ENCODE measurements at places on chromosomes 16 and 17.

GRCh38 chr17:2885733-2886132 lies 89.5 kb downstream of the RAP1GAP2 start:
- no peak for DNase-seq

GRCh38 chr17:39736319-39737165 lies 1.2 kb upstream of the GRB7 start:
- DNase-seq: no peak

GRCh38 chr16:72947379-72948237 lies 100.3 kb downstream of the ZFHX3 start:
- DNase-seq: no peak

DNA sequence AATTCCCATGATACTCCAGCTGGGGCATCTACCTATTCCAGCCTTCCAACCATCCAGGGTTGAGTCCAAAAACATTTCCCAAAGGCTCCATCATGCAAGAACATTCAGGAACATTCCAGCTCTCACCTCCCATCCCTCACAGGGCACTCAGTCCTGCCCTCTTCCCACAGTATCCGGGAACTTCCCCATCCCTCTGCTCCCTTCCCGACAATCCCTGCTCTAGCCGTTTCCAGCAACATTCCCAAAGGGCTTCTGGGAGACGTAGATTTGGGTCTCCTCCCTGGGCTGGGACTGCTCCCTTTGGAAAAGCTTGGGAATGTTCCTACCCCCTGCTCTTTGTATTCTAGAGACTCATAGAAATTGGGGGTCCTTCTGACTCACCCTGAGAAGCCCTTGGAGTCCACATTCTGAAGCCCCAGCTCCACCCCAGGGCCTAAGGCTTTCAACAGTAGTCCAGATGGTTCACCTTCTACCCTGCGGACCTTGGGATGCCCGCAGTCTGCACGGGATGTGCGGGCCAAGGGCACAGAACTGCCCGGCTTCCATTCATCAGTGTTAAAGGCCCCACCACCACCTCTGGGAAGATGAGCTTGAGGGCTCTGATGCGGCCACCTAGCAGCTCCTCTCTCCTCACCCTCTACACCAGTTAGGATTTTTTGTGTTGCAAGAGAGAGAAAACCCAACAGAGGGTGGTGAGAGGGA lies 25.4 kb downstream of the NGFR start:
- DNase-seq: no peak

DNA sequence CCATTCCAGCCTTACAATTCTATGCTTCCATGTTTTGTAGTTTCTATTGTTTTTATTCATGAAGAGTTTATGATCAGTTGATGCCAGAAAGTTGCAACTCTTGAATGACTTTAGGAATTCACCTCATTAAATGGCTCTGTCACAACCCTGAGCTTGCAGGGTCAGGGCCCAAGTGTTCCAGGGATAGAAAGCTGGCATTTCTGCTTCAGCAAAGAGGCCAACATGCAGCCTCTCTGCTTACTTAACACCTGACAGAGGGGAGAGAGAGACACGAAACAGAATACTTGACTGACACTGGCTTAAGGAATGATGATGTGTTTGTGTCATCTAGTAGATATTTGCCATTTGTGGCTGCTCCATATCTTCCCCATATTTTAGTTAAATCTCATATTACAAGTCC lies 328.1 kb downstream of the CA10 start:
- no peak for DNase-seq

GRCh38 chr17:8967861-8968260 lies 2.4 kb upstream of the PIK3R5 start:
- DNase-seq: no peak

- no peak for DNase-seq
Observed at GRCh38 chr17:57285701-57286100, 29.4 kb downstream of the MSI2 start.

GRCh38 chr16:30351586-30352419 lies 3.3 kb downstream of the CD2BP2 start:
- no peak for DNase-seq

- no peak for DNase-seq
Observed at GRCh38 chr16:54342966-54343365, 56.4 kb upstream of the IRX3 start.

DNA sequence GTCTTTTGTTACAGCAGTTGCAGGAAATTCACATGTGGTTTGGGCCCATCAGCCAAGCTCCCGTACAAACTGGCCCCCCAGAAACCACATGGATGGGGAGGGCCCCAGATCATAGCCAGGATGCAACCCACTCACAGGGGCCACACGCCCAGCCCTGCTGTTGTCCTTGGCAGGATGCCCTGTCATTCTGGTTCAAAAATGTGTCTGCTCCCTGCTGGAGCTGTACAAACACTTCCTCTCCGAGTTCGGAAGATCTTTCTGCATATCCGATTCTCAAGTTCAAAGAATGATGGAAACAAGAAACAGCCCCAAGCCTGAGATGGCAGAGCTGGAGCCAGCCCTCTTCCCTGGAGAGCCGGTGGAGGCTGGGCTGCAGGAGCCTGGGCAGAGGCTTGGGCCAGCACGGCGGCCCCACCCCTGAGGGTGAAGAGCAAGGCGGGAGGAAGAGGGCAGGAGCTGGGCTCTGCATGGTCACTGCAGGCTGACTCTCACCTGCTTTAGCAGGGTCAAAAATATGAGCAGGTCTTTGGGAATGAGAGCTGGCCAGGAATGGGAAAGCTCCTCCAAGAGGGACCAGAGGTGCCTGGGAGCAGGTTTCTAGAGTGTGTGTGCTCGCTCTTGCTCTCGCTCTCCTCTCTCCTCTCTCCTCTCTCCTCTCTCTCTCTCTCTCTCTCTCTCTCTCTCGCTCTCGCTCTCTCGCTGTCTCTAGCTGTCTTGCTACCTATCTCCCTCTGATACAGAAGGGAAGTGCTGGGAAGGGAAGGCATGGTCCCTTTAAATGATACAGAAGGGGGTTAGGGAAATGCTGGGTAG lies 34.7 kb upstream of the ENPP7 start:
- no peak for DNase-seq

GRCh38 chr17:82097184-82097918 lies 685 bp downstream of the FASN start:
- DNase-seq: no peak

DNA sequence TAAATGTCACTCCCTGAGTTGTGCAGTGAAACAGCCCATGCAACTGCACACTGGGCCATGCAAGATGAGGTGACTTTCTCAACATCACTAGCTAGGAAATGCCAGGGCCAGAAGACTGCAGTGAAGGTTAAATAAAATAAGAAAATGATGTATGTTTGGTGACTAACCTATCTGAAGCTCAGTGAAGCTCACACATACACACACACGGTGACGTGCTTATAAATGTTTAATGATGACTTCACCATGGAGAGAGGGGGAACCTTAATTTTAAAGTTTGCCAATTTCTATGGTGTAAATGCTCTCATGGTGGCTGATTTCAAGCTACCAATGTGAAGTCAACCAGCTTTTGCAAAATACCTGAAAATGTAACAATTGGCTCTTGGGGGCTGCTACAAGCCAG lies 166.4 kb downstream of the MAF start:
- DNase-seq: no peak

DNA sequence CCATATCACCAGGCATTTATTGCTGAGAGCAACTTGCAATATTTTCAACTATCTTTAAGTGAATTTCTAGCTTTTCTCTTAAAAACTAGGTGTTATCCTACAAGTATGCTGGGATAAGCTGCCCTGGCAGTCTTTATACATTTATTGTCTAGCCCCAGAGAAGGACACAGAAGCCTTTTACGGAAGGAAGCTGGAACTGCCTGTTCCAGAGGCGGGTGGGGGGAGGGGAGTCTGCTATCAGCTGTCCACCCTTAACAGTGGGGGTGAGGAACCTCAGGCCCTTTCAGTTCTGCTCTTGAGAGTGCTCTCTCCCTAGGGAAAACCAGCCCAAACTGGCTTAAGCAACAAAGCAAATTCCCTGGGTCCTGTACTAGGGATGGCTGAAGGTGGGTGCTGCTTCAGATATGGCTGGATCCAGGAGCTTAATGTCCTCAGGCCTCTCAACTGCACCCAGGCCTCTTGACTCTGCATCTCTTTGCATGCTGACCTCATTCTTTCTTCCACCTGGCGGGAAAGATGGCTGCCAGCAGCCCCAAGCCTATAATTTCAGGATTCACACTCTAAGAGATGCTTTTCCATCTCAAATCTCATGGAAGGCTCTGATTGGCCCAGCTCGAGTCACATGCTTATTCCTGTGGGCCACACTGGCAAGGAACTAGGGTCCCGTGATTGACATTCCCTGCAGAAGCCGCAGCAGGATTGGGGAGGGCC lies 16.6 kb downstream of the NAGPA start:
- no peak for DNase-seq

- no peak for DNase-seq
Observed at GRCh38 chr17:6492892-6493674, 48.8 kb downstream of the PIMREG start.

- DNase-seq: no peak
Observed at GRCh38 chr17:57340160-57340981, 84.0 kb downstream of the MSI2 start.

GRCh38 chr17:27654136-27654535 lies 23.1 kb downstream of the LGALS9 start:
- DNase-seq: no peak

GRCh38 chr17:7292729-7293128 lies 1.7 kb downstream of the YBX2 start:
- DNase-seq: no peak

DNA sequence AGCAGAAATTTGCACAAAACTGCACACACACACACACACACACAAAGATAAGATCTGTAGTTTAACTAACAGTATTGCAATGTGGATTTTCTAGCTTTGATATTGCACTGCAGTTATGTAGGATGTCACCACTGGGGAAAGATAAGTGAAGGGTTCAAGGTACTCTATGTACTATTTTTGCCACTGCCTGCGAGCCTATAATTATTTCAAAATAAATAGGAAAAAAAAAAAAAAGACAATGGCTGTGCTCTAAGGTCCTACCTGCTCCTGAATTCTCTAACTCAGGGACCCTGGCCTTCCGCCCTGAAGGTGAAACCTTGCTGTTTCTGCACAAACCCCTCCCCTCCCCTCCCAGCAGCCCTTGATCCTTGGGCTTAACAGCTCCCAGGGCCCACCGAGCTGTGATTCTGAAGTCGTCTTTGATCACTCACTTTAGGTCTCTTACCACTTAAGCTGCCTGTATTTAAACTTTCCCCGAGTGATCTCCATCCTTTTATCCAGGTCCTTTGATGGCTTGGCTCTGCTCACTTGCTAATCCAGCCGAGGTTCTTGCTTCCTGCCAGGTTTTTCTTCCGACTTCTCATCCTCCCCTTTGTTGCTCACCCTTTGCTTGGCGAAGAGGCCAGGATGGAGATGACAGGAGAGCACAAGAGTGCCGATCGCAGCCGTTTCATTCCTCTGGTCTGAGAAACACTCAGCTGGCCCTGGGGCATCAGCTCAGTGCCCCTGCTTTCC lies 37.7 kb downstream of the TMEM114 start:
- DNase-seq: no peak

DNA sequence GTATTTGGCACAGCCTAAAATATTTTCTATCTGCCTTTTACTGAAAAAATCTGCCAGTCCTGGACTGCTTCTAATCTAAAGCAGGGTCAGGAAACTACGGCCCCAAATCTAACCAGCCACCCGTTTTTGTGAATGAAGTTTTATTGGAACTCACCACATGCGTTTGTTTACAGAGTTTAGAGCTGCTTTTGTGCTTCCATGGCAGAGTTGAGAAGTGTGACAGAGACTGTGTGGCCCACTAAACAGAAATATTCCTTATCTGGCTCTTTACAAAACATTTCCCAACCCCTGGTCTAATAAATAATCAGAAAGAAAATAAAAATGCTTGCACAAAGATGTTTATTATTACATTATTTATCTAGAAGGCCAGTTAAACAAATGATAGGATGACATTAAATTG lies 110.2 kb downstream of the COPRS start:
- DNase-seq: no peak

DNA sequence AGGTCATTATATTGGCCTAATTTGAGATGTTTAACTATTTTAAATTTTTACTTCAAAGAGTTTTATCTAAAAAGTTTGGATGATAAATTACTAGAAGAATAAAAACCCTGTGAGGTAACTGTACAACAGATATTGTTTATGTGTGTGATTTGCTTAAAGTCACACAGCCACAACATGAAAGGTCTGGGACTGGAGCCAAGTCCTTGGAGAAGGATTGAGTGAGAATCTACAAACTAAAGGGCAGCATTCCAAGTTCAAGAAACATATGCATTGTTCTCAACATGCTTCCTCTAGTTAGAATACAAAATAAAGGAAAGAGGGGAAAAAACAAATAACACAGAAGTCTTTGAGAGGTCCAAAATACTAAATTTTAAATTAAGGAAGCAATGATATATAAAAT lies 131.5 kb upstream of the MON1B start:
- DNase-seq: no peak

DNA sequence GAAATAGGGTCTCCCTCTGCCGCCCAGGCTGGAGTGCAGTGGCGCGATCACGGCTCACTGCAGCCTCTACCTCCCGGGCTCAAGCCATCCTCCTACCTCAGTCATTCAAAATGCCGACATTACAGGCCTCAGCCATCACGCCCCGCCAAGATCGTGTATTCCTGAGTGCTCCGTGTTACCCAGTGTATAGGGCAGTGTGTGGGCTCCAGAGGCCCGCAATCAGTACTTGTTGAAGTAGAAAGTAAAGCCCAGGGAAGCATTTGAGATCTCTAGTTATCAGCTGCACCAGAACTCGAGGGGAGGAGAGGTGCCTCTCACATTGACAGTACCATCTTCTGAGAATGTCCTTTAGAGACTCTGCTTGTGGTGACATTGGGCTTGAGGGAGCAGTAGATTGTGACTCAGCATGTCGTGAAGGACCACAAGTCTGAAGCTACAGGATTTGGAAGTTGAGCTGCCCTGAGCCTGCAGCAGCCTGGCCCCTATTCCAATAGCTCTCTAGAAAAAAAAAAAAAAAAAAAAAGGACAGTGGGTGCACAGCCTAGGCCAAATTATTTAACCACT lies 1.1 kb upstream of the PRPSAP1 start:
- peak; percentile 58 for DNase-seq

- DNase-seq: no peak
Observed at GRCh38 chr16:80027007-80027965, 426.7 kb upstream of the MAF start.
